ENCODE measurements at places on chromosomes 1 and 21.

- DNase-seq: no peak
These were observed 53.8 kb upstream of the PSEN2 start for GRCh38 chr1:226816576-226816975.

DNA sequence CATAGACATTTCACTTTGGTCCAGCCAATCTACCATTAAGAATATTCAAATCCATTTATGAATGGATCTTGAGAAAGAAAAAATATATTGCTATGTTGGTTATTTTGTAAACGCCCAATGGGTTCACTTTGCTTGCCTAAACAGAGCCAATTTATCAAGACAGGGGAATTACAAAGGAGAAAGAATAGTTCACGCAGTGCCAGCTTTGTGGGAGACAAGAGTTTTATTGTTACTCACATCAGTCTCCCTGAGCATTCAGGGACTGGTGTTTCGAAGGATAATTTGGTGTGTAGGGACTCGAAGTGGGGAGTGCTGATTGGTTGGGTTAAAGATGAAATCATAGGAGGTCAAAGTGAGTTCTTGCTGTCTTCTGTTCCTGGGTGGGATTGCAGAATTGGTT lies 135.3 kb downstream of the GABPA start:
- no peak for DNase-seq

DNA sequence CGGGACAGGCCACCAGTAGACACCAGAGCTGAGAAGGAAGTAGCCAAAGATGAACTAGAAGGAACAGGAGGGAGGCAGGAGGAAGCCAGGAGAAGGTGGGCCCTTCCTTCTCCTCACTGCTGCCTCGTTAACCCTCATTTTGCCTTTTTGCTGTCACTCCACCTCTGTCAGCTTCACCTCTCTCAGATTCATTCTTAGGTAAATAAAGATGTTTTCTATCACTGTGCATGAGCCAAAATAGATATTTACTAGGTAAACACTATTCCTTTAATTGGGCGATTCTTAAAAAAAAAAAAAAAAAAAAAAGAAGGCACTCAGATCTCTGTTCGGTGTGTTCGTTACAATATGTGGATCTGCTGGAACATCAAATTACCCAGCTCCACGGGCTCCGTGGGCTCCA lies 112.3 kb downstream of the GLUL start:
- no peak for DNase-seq

- DNase-seq: peak; percentile 57
These were observed 81.4 kb downstream of the TGFBR3 start for GRCh38 chr1:91804546-91805023.

DNA sequence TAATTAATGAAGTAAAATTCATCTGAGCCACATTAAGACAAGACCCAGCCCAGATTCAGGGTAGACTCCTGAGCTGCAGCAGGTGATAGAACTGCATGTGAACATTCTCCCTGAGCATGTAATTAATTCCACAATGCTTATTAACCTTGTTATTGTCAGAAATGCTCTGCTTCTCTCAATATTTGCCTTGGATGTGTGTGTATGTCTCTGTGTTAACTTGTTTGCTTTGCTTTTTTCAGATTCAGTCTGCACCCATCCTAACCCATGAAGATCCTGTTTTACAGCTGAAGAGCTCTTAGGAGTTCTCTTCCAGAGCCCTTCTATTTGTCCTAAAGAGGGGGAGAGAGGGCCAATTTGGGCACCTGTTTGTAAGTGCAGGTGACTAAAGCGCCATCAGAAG lies 143.2 kb upstream of the BMP8A start:
- DNase-seq: no peak

GRCh38 chr1:39863177-39863576 lies 20.1 kb downstream of the TRIT1 start:
- no peak for DNase-seq

GRCh38 chr1:85058311-85058710 lies 10.0 kb upstream of the MCOLN3 start:
- no peak for DNase-seq

DNA sequence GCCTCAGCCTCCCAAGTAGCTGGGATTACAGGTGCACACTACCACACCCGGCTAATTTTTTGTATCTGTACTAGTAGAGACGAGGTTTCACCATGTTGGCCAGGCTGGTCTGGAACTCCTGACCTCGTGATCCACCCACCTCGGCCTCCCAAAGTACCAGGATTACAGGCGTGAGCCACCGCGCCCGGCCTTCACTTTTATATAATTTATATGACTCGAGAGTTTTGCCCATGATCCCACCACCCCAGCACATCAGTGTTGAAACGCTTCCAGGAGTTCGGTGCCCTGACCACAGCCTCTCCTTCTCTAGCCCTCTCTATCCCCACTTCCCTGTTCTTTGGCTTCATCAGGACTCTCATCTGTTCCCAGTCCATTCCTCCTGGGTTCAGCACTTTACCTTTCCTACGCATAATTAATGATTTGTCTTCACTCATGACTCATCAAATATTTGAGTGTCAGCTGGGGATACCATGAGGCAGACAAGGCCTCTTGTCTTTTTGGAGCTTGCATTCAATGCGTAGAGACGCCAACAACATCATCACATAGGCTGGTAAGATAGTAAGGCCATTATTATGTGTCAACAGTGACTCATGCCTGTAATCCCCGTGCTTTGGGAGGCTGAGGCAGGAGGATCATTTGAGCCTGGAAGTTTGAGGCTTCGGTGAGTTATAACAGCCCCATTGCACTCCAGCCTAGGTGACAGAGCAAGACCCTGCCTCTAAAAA lies 1.4 kb downstream of the PMF1 start:
- no peak for DNase-seq

DNA sequence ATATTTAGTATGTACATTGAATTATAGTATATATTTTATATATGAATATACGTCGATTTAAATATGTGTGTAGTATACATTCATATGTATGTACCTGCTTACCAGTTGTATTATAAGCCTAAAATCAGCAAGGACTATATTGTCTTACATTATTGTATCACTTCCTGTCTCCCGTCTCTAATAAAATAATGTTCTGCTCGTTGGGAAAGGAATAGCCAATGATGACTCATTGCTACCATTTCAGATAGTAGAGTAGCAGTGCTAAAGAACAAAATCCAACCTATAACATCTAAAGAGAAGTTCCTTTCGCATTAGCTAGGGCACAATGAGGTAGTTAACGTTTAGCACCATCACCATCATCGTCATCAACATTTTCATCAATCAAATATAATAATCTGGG lies 39.9 kb upstream of the SMYD2 start:
- no peak for DNase-seq

GRCh38 chr21:17597680-17598079 lies 15.0 kb downstream of the BTG3 start:
- no peak for DNase-seq

GRCh38 chr21:45853703-45854342 lies 127.7 kb upstream of the COL6A1 start:
- DNase-seq: no peak

DNA sequence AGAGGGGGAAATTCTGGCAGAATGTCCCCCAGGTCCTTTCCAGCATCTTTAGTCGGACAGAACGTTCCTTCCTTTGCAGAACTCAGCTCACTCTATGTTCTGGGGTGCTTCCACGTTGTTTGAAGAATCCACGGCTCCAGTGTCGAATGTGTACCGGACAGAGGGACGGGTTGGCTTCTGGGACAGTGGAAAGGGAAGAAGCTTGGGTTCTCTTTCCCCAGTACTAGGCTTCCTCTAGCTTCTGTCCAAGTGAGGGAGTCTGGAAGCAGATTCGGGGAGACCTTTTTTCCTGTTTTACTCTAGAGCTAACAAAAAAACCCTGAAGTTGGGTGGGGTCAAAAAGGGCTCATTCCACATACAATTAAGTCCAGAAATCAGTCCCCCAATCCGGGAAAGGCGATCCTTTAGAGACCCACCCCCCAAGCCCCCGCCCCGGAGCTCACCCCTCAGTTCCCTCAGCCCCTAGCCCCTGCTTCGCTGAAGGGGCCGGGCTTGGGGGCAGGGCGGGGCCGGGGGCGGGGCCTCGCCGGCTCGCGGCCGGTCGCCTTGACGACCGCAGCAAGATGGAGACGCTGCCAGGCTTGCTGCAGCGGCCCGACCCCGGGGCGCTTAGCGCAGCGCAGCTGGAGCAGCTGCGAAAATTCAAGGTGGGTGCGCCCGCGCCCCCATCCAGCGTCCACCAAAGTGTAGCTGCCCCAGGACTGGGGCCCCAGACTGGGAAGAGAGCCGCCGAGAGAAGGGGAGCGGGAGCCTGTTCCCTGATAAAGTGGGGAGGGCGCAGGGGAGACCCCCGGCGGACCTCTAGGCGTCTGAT lies at the start of gene RIIAD1:
Gene RIIAD1 (plus strand): TSS at position 549 of the 814 bp plus-strand sequence. CDS start 15 bp downstream, at position 564.
- DNase-seq: no peak

GRCh38 chr1:59011663-59012062 lies 227.8 kb upstream of the JUN start:
- no peak for DNase-seq
